H1 (cell line): ENCODE measurements at places on chromosomes 1 and 21. TPM values are rescaled to one million over a fixed set of nuclear protein-coding genes. Genes with fewer than 3 reads are reported as not detected.

KRTAP10-2 gene
- polyA plus RNA-seq, result 0.06 and 0.11 TPM in 2 replicates

CFHR5 gene
- polyA plus RNA-seq, result not detected in 2 replicates

SRP9 gene
- 342 and 572 TPM in 2 replicates for polyA plus RNA-seq

LCE6A gene
- not detected in 2 replicates for polyA plus RNA-seq

EFNA3 gene
- 13.8 and 18.7 TPM in 2 replicates for polyA plus RNA-seq

TCHHL1 gene
- polyA plus RNA-seq, result not detected in 2 replicates

ST6GALNAC5 gene
- 7.3 and 9.2 TPM in 2 replicates for polyA plus RNA-seq

NCF2 gene
- polyA plus RNA-seq, result 0.03 TPM in 1 of 2 replicates, not detected in the other

IFNLR1 gene
- 6.8 and 11.4 TPM in 2 replicates for polyA plus RNA-seq

CACNA1S gene
- 0.06 and 0.08 TPM in 2 replicates for polyA plus RNA-seq

MR1 gene
- polyA plus RNA-seq, result 0.09 and 0.14 TPM in 2 replicates
